ENCODE measurements at places on chromosomes 16 and 17. TPM values are rescaled to one million over a fixed set of nuclear protein-coding genes. Genes with fewer than 3 reads are reported as not detected.

DLX3 gene
- total RNA-seq = not detected

PYDC1 gene
- total RNA-seq = not detected

KRT27 gene
- total RNA-seq = not detected

PHF23 gene
- 26.9 TPM for total RNA-seq

TNK1 gene
- 0.15 TPM for total RNA-seq

ZNF624 gene
- 2.1 TPM for total RNA-seq

SPATA33 gene
- 4.7 TPM for total RNA-seq

All from mammary microvascular endothelial cell (primary cell).